ENCODE measurements at places on chromosomes 6 and 20.
A peak's percentile ranks its signal among the peaks of the same experiment; 100 is the strongest.

DNA sequence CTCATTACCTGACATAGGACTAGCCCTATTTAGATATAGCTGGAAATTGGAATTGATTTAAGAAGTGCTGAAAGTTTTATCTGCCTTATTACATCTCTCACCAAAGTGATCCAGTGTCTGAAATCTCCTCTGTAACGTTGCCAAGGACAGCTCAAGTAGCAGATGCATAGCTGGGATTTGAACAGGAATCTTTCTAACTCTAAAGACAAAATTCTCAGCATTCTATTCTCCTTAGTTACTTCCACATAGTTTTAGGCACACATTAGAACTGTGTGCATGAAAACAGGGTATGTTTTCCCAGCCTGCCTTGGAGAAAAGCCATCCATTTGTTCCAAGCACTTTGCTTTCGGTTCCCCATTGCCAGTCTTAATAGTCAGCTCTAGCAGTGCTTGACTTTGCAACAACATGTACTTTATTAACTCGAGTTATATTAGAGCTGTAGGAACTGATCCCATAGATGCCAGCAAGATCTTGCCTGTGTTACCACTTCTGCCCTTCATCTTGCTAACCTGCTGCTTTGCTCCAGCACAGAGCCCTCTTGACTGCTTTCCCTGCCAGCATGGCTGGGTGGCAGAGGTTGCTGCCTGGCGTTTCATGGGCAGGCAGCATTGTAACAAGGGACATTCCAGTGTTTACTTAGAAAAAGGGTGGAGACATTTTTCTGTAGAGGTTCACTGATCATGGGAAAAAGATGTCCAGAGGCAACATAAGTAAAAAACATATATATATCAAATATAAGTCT is 56.1 kb upstream of the STMND1 start:
- no peak for DNase-seq

GRCh38 chr6:152170702-152171667 is 363.5 kb downstream of the ESR1 start:
- no peak for DNase-seq

GRCh38 chr6:122715725-122716124 is 63.8 kb upstream of the FABP7 start:
- DNase-seq: peak; percentile 53

- DNase-seq: no peak
Measured at GRCh38 chr6:27333642-27334040, 21.6 kb upstream of the POM121L2 start.

DNA sequence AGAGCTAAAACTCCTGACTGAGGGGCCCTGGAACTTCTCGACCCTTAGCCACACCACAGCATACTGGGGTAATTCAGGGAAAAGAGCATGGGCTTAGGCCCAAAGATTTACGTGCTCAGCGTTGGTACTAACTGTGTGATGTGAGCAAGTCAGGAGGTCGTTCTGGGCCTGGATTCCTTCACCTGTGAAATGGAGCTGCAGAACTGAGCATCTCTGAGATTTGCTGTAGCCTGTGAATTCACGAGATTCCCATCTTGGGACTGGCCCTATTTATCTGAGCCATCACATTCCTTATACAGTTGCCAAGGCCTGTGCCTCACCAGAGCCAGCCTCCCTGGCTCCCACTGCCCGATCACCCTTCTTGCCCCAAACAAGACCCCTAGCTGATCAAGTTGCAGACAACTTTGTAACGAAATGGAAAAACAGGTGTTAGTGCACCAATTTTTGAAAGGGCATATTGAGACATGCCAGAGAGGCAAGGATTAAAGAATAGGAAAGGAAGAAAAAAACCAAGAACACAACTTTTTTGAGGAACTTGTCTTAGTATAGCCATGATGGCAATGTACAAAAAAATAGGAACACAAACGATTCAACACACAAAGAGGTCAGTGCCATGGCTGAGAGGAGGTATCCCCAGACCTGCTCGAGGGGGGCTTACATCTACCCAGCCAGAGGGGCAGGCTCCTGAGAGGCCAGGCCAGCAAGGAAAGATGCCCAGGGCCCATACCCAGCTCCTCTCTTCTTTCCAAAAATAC is 323.0 kb upstream of the JARID2 start:
- no peak for DNase-seq

DNA sequence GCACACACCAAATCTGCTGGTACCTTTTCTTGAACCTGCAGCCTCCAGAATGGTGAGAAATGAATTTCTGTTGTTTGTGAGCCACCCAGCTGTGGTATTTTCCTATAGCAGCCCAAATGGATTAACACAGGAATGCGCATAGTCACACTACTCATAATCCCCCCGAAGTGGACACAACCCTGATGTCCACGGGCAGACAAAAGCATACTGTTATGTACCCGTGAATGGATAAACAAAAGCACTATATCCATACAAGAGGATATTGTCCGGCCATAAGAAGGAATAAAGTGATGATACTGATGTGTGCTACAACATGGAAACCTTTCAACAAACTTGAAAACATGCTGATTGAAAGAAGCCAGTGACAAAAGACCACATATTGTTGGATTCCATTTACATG is 25.1 kb upstream of the RPP40 start:
- no peak for DNase-seq

DNA sequence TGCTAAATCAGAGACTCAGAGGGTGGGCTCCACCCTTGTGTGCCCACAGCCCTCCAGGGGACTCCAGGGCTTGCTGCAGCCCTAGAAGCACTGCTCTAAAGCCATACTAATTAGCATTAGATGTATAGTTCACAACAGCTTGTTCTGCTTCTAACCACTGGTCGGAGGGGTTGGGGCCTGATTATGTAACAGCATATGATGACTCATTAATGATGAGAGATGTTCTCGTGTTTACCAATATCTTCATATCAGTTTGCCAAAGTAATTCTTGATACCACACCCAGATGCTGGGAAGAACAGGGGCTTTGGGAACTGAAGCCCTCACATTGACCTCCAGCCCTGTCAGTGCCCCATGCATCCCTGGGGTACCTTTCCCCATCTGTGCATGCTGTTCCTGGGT is 104.1 kb upstream of the FOXA2 start:
- no peak for DNase-seq

- DNase-seq: no peak
Measured at GRCh38 chr6:144896289-144896688, 611.2 kb downstream of the UTRN start.

- DNase-seq: no peak
Measured at GRCh38 chr6:41715795-41716515, 19.5 kb downstream of the TFEB start.

DNA sequence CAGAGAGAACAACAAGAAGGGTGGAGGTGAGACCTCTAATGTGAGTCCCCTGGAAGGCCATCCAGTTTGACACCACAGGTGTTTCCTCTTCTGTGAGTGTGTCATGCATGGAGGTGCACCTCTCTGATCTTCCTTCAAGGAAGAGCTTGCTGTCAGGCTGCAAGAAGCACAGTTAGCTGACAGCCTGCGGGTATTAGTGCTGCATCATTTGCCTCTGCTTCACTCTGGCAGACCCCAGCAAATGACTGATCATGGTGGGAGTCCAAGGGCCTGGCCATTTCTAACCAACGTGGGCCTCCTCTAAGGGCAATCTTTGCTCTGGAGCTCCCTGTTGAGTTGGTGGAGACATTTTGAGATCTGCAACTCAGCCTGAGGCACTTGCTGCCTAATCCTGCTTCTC is 206.3 kb downstream of the EPHA7 start:
- no peak for DNase-seq

DNA sequence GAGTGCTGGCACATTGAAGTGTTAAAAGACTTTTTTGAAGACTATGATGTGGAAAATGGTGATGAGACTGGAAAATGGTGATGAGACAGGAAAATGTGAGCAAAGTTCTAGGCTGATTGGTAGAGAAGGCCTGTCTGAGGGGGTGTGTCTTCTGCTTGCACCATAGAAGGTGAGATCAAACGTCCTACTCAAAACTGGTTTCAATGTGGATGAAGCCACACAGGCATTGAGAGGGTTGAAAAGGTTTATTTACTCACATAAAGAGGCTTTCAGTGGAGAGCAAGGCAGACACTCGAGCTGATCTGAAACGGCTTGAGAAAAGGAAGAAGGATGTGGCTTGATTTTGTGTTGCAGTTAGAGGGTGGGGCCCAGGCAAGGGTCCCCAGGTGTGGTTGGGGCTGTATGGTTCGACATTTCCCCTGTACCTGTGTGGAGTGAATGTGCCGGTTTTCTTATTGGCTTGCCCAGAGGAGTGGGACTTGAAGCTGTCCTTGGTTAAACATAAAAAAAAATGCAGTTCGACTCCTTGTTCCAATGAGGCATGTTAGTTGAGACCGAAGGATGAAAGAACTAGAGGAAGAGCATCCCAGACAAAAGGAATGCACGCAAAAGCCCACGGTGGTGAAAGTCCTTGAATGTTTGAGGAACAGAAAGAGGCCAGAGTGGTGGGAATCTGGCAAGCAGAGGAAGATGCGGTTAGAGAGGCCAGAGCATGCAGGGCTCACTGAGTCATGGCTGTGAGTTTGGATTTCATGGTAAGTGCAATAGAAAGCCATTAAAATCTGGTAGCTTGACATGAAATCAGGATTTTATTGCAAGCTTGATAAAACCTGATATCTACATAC is 172.3 kb downstream of the EPM2A start:
- DNase-seq: no peak

GRCh38 chr20:52305858-52306257 is 114.3 kb upstream of the ZFP64 start:
- DNase-seq: no peak

DNA sequence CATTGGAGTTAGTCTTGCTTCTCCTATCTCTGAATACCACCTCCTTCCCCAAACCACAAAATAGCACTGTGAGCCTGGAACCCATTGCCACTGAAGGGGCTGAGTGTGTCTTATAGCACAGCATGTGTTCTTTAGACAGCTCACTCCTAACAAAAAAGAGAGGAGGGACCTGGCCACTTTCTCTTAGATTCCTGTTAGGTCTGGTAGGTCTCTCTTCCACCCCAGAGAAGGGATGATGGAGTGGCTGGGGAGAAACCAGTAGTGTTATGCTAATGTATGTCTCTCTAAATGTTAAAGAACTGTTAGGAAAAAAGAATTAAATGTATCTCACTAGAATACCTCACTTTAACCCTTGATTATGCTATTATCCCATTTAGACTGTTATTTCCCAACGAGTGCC is 340.3 kb downstream of the EPHA7 start:
- no peak for DNase-seq

GRCh38 chr6:16660157-16660497 is 101.1 kb downstream of the ATXN1 start:
- no peak for DNase-seq

DNA sequence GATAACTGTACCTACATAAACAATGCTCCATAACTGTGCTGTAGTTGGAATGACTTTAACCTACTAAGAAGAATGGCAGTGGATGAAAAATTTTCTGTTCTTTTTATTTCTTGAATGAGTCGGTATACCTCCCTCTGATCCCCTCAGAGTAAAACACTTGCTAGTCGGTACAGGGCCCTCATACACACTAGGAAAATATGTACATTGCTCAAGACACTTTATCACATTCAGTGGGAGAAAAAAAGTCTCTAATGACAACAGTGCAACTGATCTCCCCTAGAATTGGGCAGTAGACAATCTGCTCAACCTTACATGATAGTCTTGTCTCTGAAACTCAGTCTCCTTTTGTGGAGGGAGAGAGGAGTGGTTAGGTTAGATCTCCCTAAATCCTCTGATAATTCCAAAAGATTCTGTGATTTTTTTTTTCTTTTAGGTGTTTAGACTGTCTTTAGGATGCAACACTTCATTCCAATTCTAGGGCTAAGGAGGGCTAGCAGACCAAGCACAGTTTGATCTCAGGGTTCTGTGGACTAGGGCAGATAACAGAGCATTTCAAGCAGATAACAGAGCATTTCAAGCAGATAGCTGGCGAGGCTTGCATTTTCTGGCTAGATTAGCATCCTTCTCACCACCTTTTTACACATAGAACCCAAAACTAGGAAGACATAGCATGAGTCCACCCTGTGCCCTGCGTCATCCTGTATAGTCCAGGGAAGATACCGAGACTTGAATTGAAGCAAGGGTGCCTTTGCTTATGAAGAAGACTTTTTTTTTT is 100.3 kb upstream of the TNFAIP3 start:
- no peak for DNase-seq

GRCh38 chr6:137795501-137795900 is 71.6 kb upstream of the TNFAIP3 start:
- DNase-seq: no peak

DNA sequence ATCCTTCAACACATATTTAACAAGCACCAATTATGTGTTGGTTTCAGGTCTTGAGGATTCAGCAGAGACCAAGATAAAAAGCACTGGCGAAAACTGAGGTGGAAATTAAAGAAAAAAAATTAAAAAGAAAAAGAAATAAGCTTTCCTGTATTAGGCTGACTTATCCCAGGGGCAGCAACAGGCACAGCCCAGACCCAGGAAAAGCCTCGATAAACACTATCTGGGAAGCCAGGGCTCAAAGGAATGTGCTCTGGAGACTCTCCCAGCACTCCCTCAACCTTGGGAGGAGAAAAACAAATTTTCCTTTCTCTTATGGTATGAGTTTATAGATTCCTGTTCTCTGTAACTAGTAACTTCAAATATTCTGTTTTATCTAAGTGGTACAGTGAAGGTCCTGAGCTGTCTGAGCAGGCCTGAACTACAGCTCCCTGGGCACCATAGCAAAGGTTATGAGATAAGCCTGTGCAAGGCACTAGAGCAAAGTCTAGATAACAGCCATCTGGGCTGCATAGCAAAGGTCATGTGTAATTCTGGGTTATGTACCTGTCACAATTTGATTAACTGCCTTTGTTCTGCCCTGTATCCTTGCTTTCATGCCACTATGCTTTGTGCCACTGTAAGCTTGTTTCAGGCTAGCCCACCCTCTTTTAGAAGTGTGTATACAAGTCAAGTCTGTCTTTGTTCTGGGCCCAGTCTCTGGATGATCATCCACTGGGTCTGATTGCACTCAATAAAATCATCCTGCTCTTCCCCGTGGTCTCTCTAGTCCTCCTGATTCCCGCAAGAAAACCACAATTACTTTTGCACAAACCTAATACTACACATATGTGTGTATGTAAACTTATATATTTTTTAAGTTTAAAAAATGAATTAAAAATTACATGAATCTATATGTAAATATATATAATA is 54.0 kb downstream of the IL22RA2 start:
- no peak for DNase-seq

- DNase-seq: no peak
Measured at GRCh38 chr20:4775322-4776078, 53.8 kb downstream of the PRND start.

- DNase-seq: no peak
Measured at GRCh38 chr6:32095338-32096086, 13.6 kb downstream of the TNXB start.

DNA sequence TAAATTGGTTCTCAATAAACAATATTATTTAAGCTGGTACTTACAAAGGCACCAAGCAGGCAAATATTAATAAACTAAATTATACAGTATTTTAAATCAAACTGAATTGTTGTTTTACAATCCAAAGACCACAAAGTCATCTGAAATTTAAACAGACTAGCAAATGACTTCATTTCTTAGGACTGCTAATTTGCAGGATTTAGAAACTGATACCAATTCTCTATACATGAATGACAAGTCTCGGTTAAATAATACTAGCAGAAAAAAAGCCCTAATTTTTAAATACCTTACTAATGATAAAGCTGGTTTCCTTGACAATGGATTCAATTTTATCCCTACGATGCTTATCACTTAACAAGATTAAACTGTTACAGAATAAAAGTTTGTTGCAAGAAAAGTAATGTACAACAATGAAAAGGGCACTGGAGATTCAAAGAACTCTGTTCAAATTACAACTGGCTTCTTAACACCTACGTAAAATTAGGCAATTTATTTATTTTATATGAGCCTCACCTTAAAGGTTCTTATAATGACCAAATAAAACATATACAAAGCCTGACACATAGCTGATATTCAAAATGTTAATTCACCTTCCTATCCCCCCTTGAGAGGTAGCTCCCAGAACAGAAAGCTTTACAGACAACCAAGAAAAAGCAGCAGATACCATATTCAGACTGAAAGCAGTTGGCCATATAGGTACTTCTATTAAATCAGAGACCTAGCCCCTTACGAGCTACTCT is 33.1 kb downstream of the HBS1L start:
- no peak for DNase-seq

Measured in HS-5 (cell line).